ENCODE measurements at places on chromosomes 5 and 9.

GRCh38 chr9:99918134-99918533 lies 11.7 kb downstream of the STX17 start:
- DNase-seq = no peak

- no peak for DNase-seq
Measured at GRCh38 chr5:165573445-165573844, 2068.0 kb downstream of the MAT2B start.

- DNase-seq = no peak
Measured at GRCh38 chr5:21125238-21125983, 1137.4 kb upstream of the CDH18 start.

- no peak for DNase-seq
Measured at GRCh38 chr5:21810737-21811316, 1042.3 kb downstream of the CDH12 start.

DNA sequence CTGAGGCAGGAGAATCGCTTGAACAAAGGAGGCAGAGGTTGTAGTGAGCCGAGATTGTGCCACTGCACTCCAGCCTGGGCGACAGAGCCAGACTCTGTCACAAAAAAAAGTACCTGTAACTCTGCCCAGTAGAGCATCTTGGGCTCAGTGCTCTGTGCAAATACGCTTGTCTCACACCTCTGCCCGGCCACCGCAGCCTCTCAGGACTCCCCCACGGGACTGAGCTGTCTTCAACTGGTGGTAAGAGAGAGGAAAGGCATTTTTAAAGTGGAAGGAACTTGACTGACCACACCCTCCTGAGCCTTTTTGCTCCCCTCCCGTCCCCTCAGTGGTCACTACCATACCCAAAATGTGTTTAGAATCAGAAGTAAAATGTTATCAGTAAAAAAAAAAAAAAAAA lies 174.3 kb upstream of the PIK3R1 start:
- DNase-seq = no peak

- no peak for DNase-seq
Measured at GRCh38 chr5:128196791-128197190, 113.2 kb downstream of the SLC12A2 start.

DNA sequence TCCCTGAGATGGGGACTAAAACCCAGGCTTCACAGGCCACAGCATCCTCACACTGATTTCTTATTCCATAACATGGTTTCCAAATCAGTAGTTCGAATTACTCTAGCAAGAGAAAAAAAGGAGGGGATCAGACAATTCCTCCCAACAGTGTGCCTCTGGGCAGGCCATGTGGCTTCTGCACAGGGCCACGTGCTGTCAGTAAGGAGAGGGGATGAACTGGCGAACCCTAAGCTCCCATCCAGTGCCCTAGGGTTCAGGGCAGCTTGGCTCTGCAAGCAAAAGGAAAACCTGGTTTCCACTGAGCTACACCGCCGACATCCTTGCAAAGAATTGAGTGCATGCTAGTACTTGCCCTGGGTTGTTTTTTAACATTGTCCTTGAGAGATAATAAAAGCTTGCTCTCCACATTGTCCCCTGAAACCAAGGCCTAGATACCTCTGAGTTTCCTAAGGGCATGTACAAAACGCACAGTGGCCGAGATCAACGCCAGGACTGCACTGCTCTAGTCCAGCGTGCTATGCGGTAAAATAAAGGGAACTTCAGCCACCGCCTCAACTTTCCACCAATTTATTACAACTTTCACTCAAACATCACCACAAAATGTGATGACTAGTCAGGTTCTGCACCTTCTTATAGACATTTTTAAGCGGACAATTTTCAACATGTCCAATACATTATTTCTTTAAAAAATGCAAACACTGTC lies 4.5 kb downstream of the CAMSAP1 start:
- no peak for DNase-seq

DNA sequence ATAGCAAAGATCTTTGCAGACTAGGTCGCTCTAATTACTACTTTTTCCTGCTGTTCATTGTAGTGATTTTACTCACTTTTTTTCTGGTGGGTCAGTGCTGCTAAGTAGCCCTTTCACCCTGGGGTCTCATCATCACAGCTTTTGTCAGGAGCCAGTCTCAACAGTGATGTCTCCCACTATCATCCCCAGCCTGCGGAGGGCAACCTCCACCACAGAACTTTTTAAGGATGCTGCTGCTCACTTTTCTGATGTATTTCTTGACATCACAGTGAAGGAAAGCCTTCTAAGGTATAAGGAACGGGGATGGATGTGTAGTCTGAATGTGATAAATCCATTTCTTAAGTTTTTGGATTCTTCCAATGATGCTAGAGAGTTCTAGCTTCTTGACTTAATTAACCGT lies 242.5 kb upstream of the RIOK2 start:
- DNase-seq = no peak

DNA sequence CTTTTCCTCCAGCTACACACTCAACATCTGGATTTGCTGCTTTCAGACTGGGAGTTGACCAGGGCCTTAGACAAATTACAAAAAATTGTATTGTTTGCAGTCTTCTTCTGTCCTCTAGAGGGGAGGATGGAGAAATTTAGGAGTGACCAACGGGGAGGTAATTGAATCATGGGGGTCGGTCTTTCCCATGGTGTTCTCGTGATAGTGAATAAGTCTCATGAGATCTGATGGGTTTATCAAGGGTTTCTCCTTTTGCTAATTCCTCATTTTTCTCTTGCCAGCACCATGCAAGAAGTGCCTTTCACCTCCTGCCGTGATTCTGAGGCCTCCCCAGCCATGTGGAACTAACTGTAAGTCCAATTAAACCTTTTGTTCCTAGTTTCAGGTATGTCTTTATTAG lies 4.2 kb downstream of the IFNA8 start:
- no peak for DNase-seq

- DNase-seq = no peak
Measured at GRCh38 chr9:353077-353476, 138.4 kb downstream of the DOCK8 start.

- DNase-seq = no peak
Measured at GRCh38 chr9:8679371-8679822, 879.8 kb upstream of the DMAC1 start.

DNA sequence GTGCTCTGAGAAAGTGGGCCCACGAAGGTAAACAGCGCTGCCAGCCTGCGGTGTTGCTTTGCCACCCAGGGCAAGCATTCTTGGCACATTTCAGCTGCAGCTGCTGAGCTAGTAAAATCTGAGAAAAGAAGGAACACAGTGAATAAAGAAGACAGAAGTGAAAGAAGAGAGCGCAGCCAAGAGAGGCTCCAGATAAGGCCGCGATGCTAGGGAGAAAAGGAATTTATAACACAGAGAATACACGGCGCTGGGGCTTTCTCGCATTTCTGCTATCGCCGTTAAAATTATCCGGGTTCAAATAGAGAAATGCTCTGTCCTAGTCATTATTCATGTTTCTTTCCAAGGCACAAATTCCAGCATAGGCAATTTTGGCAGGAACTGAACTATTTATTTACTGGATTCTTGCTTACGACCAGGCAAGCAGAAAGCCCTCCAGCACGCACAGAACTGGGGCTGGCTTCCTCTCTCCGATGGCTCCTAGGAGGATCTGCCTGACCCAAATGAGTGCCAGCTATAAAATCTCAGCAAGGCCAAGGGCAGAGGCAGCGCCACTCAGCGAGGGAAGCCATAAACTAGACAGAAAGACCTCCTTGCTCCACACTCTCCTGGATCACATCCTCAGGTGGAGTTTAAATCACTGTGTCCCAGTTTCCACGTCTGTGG lies 111.2 kb downstream of the ATPSCKMT start:
- DNase-seq = no peak

DNA sequence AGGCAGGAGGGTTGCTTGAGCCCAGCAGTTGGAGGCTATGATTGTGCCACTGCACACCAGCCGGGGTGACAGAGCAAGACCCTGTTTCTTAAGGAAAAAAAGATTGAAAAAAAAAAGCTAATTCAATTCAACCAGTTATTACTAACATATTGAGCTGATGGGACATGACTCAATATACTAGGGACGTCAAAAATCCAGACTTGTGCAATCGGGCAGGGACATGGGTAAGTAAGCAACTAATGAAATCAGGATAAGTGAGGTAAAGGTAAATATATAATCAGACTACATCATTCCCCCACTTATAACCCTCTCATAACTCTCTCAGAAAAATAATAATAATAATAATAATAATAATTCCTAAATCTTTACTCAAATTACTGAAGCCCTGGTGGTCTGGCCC lies 975 bp upstream of the HAVCR1 start:
- DNase-seq = no peak

DNA sequence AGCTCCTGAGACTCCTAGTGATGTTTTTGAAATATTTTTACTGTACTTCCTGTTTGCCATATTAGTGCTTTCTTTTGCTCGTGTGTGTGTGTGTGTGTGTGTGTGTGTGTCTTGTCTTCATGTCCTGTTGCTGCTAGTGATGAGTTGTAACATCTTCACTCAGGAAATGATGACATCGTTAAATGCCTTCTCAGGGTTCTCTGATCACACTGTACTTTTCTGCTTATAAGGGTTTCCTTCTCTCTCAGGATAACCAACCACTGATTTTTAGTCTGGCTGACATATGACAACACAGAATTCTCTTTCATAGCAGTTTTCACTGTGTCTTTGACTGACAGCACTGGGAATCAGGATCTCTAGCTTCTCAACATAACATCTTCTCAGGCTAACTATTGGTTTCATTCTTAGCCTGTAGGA lies 16.1 kb downstream of the SV2C start:
- DNase-seq = no peak

- no peak for DNase-seq
Measured at GRCh38 chr5:117013280-117013877, 438.8 kb upstream of the SEMA6A start.

- DNase-seq = no peak
Measured at GRCh38 chr9:133839822-133840329, 101.7 kb upstream of the SARDH start.

DNA sequence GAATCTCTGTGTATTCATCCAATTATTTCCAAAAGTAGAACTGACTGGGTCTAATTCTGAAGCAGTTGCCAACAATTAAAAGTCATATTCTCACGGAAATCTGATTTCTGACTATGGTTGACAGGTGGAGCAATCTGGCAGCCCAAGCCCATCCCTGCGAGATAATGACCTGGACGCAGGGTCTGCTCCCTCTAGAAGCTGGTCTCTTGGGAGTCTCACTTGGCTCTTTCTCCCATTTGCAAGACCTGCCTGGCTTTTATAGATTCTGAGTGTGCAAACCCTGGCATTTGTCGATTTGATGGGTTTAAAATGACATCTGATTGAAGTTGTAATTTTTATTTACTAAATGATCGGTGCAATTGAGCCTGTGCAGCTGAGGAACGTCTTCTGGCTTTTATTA lies 49.4 kb upstream of the NEURL1B start:
- DNase-seq = no peak

DNA sequence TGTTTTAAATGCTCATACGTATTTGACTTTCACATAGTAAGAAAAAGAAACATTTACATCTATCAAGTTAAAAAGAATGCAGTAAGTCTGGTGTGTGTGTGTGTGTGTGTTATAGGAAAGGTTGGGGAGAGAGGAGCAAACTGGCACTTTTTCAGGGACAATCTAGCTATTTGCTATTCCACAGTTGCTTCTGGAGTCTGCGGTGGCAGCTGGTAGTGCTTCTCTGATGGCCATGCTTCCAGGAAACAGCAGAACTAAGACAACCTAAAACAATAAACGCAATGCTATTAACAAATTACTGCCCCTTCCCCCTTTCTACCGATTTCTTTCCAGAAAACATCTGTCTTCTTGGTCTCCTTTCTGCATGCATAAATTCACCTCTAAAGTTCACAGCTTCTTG lies 70.0 kb upstream of the CDH10 start:
- no peak for DNase-seq

GRCh38 chr5:82290908-82291307 lies 12.8 kb upstream of the RPS23 start:
- DNase-seq = no peak

GRCh38 chr5:151199581-151200185 lies 24.2 kb downstream of the CCDC69 start:
- peak; percentile 0 for DNase-seq

DNA sequence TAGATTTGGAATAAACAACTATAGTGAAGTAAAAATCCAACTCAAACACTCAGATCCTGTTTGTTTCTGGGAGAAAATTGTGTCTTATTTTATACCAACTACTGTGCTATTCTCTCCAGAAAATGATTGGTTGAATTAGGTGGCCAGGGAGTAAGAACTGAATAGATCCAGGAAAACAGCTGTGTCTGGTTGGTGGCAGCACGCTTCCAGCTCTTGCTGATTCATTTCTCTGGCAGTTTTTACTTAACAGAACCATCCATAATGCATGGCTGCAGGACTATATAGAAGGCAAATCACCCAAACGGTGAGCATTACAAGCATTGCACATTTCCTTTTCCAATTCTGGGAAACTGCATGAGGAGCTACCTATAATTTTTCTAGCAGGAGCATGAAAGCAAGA lies 29.5 kb downstream of the DMAC1 start:
- no peak for DNase-seq

- DNase-seq = no peak
Measured at GRCh38 chr5:165157219-165157618, 1651.8 kb downstream of the MAT2B start.

DNA sequence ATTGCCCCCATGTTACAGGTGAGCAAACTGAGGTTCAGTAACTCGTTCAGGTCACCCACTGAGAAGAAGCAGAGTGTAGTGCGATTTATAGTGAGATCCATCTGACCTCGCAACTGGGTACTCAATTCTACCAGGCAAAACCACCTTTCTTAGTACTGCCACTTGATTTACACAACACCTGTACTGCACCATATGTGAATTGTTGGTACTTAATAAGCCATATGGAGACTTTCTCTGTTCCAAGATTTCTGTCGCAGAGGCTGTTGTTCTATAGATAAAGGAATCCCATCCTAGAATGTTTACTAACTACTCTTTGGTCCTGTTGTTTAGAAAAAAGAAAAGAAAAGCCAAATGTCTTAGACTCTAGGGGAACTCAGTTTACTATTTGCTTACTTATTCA lies 287.5 kb downstream of the KCTD16 start:
- no peak for DNase-seq

DNA sequence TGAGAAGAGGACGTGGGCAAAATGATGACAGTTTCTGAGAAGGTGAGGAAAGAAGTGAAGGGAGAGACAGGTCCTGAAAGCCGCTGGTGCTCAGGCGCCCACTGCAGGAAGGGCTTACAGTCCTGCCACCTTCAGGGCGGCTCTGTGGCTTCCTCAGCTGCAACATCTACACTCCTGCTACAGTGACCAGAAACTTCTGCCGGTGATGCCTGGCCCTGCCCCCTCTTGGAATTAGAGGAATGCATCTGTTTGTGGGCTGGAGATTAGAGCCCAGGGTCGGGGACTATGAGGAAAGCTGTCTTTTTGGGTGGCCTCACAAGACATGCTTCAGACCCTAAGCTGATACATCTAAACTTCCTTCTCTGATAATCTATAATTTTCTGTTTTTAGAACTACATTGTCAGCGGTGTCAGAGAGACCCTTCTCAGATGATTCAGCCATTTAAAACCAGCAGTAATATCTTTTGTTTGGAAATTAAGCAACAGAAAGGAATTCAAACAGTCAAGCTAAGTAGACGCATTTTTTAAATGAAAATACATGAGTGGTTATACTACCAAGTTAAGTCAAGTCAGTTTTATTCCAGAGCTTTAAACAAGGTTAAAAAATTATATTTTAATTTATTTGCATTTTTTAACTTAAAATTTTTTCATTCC lies 30.4 kb downstream of the PRDM6 start:
- DNase-seq = no peak

- no peak for DNase-seq
Measured at GRCh38 chr5:157719245-157719644, 12.0 kb upstream of the THG1L start.
